Fibroblast of skin of back (primary cell): ENCODE measurements at places on chromosomes 4 and X.

- DNase-seq: no peak
Observed at GRCh38 chr4:37445023-37445422, 200.5 kb downstream of the NWD2 start.

DNA sequence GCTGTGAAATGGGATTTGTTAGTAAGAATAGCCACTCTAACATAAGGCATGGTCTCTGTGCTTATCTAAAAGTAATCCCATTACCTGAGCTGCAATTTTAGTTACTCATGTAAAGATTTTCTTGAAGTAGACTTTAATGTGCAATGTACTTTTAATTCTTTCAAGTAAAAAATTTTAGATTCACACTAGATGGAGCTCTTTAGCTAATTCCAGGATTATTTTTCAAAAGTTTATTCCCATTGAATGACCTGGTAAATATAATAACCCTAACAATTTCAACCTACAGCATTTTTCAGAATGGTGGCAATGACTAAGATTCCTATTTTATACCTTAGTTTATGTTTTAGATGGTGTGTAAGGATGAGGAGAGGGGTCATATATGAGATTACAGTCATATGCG lies 18.1 kb downstream of the USP38 start:
- DNase-seq: peak; percentile 18

GRCh38 chr4:19298998-19299397 lies 952.7 kb upstream of the SLIT2 start:
- peak; percentile 16 for DNase-seq

DNA sequence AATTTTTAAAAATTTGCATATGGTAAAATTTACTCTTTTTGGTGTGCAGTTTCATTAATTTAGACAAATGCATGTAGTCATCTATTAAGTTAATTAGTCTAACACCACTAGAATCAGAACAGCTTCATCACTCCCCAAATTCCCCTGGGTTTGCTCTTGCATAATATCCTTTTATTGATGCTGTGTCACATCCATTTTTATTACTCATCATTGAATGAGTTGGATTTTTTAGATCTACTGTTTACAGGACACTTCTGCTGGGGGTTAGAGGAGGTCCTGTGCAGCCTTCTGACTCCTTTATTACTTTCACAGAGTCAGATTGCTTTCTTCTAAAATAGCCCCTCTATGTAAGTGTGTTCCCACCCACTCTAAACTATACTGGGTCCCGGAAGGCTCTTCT lies 65.9 kb downstream of the MTHFD2L start:
- DNase-seq: peak; percentile 84

DNA sequence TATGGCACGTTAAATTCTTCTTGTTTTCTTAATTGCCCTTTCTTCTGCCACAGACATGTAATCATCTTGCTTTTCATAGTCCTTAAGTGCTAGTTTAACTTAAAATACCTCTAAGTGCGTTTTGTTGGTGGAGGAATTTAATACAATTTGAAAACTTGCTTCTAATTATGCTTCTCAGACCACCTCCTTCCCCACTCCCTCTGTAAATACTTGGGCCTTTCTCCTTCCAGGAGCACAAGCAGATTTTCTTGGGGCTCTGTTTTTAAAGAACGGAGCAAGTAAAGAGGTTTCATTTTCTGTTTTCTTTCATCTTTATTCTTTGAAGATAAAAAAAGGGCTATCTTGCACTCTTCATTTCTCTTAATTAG lies 559 bp upstream of the PCDH18 start:
- no peak for DNase-seq

- DNase-seq: no peak
Observed at GRCh38 chrX:9482837-9483236, 18.0 kb downstream of the TBL1X start.

DNA sequence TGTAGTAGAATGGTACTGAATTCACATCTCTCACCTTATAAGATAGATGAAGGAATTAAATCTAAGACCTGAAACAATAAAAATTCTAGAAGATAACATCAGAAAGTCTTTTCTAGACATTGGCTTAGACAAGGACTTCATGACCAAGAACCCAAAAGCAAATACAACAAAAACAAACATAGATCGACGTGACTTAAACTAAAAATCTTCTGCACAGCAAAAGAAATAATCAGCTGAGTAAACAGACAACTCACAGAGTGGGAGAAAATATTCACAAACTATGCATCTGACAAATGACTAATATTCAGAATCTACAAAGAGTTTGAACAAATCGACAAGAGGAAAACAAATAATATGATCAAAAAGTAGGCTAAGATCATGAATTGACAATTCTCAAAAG lies 38.8 kb downstream of the UGT2A3 start:
- DNase-seq: no peak

DNA sequence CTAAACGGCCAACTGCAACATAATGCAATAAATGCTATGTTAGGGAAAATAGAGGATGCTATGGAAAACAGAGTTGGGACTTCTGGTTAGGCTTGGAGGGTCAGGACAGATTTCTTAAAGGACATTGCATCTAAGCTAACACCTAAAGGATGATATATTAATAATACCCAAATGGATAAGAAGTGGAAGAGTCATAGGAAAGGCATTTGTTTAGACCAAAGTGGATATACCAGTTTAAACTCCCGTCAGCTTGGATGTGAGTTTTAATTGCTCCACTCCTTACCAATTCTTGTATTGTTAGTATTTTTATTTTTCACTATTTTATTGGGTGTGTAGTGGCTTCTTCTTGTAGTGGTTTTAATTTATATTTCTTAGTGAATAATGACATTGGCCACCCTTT lies 93.9 kb downstream of the PTPN13 start:
- no peak for DNase-seq

DNA sequence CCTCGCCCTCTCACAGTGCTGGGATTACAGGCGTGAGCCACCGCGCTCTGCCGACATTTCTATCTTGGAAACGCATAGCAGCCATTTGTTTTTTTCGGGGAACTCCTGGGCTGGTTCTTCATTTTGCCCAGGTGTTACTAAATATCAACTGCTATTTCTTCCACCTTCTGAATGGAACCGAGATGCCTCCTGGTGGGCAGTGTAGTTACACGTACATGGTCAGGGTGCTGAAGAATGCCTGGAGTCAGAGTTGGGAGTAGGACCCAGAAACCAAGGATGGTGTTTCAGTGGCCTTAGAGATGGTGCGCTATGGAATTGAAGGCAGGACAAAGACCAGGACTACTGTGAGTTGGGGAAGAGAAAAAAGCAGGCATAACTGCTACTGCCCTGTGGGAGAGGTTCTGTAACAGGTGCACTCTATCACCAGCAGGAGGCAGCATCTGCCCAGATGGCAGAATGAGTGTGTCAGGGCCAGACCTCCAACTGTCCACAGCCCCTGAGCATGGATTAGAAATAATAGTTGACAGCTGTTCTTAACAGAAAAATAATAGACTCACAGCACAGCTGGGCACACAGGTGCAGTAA lies 81.7 kb downstream of the ZC4H2 start:
- peak; percentile 4 for DNase-seq

DNA sequence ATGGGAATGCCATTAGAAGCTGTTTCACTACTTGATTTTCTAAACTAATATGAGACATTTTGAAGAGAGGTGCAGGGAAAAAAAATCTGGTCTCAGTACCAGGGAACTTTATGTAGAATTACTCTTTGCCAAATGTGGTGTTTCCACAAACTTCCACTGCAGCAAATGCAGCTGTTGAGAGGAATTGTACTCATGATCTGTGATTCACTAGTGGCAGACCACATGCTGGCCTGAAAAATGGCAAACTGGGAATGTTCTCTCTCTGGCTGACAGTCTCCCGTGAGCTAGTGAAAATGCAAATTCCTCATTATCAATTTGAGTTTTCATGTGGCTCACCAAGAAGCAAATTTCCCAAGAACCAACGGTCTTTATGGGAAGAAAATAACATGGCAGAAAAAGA lies 37.8 kb upstream of the GPR101 start:
- no peak for DNase-seq

GRCh38 chr4:112771-113170 lies 11.5 kb upstream of the ZNF718 start:
- DNase-seq: no peak

DNA sequence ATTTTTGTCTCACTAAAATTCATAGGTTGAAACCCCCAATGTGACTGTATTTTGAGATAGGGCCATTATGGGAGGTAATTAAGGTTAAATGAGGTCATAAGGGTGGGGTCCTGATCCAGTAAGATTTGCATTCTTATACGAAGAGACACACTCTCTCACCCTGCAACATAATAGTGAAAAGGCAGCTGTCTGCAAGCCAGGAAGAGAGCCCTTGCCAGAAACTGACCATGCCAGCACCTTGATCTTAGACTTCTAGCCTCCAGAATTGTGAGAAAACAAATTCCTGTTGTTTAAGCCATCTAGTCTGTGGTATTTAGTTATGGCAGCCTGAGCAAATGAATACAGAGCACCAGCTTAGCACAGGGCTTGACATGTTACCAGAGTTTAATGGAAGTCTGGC lies 17.5 kb upstream of the IGSF1 start:
- DNase-seq: peak; percentile 1

DNA sequence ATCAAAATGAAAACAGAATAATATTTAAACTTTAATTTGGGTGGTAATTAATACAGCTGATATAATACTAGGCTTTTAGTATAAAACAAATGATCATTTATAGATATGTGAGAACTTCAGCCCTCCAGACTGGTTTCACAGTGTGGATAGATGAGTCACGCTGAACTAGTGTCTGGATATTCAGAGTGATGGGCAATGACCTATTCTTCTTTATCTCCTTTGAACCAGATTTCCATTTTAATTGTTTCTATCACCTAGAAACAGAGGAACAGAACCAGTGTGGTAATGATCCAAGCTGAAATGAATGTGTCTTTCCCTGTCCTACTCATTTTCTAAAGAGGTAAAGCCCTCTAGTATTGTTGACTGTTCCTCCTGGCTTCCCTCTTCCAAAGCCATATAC lies 155.2 kb upstream of the GK2 start:
- DNase-seq: no peak

GRCh38 chrX:66008328-66008970 lies 31.4 kb downstream of the VSIG4 start:
- DNase-seq: no peak

- peak; percentile 12 for DNase-seq
Observed at GRCh38 chr4:178280362-178280761, 838.1 kb upstream of the AGA start.

DNA sequence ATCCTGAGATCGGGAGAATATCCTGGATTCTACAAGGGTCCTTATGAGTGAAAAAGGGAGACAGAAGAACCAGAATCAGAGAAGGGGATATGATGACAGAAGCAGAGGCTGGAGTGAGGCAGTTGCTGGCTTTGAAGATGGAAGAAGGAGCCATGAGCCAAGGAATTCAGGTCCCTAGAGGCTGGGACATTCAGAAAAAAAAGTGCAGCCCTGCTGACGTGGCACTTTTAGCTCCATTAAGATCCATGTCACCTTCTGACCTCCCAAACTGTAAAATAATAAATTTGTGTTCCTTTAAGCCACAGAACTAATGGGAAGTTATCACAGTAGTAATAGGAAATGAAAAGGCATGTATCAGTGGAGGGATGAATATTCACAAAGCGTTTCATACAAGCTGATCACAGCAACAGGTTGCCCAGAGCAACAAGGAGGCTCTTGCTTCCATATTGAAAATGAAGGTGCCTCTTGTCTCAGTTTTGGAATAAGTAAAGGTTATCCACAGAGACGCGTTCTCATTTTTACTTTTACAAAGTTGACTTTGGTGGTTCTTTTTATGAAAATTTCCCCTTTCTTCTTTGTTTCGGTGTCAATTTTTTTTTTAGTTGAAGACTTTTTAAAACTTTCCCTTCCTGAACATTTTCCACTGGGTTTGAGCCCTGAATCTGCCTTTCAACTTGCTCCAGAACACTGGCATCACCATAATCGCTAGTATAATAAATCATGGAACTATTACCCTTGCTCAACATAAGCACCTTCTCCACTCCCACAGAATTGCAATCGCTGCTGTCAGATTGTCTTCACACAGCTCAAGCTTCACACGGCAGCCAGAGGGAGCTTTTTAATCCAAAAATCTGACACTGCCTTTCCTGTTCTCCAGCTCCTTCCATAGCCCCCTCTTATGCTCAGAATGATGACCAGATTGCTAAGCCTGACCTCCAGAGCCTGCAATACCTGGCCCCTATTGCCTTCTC lies 127.6 kb upstream of the RBPJ start:
- no peak for DNase-seq

DNA sequence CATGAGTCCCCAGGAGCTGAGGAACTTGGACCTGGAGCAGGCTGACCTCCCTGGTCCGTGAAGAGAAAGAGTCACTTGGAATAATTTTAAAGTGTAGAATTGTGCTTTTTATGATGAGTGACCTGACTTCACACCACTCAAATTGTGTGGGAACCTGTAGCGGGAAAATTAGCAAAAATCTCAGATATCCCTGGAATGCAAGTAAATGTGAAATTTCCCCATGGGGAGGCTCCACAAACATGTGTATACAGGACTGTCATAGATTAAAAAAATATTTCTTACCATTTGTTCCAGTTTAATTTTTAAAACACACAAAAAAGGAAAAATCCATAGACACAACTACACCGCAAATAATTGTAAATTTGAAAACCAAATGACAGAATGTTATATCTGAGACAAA lies 1079.6 kb upstream of the PABPC4L start:
- DNase-seq: peak; percentile 86

GRCh38 chr4:167419468-167420140 lies 185.3 kb upstream of the SPOCK3 start:
- no peak for DNase-seq

DNA sequence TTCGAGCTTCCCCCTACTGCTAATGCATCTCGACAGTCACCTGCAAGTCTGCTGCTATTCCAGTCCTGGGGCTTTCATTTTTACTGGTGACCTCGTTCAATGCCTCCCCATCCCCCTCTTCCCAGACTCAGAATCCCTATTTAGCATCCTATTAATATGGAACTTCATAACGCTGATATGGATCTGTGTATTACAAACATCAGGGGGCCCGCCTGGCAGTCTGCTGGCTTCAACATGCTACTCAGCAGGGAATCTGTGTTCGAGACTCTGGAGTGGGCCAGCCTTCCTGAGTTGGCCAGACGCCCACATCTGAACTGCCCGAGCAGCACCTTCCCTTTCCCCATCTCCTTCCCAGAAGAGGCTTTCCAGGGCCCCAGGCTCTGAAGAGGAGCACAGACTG lies 173.9 kb upstream of the PPARGC1A start:
- DNase-seq: no peak

- peak; percentile 72 for DNase-seq
Observed at GRCh38 chr4:187586892-187587291, 408.7 kb upstream of the ZFP42 start.

- DNase-seq: peak; percentile 71
Observed at GRCh38 chr4:31366041-31366440, 645.9 kb downstream of the PCDH7 start.

GRCh38 chrX:26215869-26216268 lies at the start of gene MAGEB5:
TSS of gene MAGEB5 (plus strand) at chrX:26216169. CDS start at chrX:26217302, 1,133 bp downstream.
- no peak for DNase-seq

DNA sequence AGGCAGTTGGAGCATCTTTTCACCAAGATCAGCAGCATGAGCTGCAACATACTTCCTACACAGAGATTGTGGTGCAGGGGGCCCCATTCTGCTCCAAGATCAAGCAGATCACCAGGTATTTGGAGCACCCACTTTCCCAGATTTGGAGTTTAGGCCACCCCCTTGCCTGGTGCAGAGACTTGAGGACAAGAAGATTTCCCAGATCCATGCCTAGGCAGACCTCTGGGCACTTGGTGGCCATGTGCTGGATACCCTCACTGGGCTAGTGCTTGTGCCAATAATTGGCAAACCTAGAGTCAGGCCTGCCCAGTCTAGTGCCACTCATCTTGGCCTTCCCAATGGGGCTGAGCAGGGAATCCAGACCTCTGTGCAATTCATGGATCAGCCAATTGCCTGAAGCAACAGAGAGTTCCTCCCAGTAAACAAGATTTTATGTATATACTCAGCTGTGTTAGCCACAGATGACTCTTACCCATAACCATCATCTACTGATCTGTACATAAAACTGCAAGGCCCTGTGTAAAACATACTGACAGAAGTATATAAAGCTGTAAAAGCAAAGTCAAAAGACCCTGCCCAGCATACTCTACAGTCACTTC lies 228.4 kb upstream of the EMCN start:
- no peak for DNase-seq
